SK-MEL-5 (cell line): ENCODE measurements at places on chromosomes 16 and 17.

- peak; percentile 67 for DNase-seq
These were observed 5.2 kb downstream of the CDH13 start for GRCh38 chr16:82631701-82632685.

DNA sequence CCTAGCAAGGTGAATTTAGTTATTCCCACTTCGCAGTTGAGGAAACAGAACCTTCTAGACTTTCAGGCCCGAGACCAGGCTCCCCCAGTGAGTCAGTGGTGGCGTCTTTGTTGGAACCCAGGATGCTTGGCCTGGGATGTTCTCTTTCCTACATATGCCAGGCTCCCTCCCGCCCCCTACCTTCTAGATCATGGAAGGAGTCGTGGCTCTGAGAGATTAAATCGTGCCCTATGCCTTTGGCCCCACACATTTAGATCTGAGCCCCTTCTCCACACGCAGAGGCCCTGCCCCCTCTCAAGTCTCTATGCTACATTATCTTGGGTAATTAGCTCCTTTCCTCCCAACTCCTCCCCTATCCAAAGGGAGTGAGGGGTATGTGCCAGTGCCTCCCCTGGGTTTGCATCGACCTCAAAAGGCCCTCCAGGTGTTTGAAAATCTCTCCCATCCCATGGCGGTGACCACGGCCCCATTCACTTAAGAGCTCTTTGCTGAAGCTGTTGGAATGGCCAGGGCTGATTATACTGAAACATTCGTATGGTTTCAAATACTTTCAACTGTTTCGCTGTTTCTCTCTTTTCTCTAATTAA, 3.0 kb downstream of the NGFR start:
- peak; percentile 10 for DNase-seq

DNA sequence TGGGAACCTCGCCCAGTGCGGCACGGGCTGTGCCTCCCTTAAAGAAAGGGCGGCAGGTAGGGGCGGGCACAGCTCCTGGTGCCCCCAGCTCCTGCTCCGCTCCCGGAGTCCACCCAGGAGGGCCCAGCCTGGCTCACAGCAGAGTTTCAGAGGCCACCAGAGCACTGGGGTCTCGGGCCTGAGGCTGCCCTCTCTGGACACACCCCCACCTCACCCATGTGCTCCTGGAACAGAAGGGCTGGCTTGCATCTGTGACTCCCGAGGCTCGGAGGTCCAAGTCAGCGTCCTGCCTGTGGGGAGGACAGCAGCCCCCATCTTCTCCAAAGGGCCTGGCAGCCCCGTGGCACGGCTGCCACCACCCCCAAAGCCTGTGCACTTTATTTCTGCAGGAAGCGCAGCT, 62.7 kb downstream of the RBFOX3 start:
- no peak for DNase-seq

- DNase-seq = no peak
These were observed 30.5 kb upstream of the LGALS9 start for GRCh38 chr17:27600471-27600870.

GRCh38 chr16:16009401-16009800, 60.0 kb downstream of the ABCC1 start:
- DNase-seq = no peak

DNA sequence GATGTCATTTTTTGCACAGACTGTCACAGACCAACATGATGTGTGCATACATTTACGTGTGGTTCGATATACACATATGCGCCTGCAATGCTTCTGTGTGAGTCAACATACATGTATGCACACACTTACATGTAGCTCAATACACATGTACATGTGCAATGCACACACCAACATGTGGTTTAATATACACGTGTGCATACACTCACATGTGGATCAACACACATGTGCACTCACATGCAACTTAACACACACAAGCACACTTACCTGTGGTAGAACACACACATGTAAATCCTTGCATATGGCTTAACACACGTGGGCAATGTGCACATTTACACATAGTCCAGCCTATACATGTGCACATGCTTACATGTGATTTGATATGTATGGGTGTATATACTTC, 97.5 kb downstream of the CYLD start:
- DNase-seq = no peak

GRCh38 chr17:48901241-48901640, 7.0 kb upstream of the UBE2Z start:
- no peak for DNase-seq

- peak; percentile 2 for DNase-seq
These were observed 401.6 kb downstream of the NPIPA7 start for GRCh38 chr16:16780588-16780987.

GRCh38 chr16:60820361-60820760, 1215.9 kb downstream of the CDH8 start:
- DNase-seq = no peak

DNA sequence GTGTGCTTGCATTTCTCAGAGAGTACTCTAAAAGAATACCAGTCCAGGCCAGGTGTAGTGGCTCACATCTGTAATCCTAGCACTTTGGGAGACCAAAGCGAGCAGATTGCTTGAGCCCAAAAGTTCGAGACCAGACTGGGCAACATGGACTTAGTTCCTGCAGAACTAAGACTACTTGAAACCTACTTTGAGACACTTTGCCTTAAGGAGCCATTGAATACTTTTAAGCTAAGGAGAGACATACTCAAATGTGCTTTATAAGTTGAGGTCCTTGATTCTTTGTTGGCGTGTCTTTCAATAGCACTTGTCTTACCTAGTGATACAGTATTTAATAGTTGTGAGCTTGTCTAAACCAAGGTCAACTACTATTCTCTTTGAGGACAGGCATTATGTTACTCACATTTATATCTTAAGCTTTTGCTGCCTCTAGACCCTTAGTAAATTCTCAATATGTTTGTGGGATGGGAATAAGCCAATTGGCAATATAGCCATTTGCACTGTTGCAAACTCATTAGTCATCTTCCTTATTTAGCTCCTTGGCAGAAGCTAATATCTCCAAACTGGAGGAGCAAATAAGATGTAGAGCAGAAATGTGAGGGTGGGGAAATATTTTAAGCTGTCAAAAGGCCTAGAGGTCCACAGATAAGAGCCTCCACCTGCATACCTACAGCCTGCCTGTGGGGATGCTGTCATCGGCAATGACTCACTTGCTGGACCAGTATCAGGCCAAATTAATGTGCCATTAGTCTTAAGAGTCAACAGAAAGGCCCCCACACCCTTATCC, 16.3 kb downstream of the SCPEP1 start:
- DNase-seq = no peak

DNA sequence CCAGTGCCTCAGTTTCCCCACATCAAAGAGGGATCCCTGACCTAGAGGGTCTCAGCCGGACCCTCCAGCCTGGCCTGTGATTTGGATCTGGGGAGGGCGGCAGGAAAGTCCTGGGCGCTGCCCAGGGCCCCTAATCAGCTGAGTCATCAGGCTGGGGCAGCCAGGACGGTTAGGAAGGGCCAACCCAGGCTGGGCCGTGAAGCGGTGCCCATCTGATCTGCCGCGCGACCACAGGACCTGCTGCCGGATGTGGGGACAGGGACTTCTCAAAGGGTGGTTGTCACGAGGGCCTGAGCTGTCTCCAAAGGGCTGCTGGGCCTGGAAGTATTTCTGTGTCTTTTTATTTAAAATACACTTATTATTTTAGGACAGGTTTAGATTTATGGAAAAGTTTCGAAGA, 4.4 kb downstream of the TPSAB1 start:
- no peak for DNase-seq

DNA sequence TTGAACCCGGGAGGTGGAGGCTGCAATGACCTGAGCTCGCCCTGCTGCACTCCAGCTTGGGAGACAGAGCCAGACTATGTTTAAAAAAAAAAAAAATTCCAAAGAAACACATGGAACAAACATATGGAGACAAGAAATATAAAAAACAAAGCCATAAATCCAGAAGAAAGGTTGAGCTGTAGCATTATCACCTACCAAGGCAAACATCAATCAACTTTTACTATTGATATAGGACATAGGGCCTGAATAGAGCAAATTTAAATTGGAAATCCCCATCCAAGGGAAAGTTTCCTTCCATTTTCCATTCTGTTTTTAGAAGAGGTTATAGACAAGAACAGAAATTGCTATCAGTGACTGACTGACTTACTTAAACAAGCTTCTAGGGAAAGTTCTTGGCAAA, 56.6 kb downstream of the SSH2 start:
- no peak for DNase-seq

DNA sequence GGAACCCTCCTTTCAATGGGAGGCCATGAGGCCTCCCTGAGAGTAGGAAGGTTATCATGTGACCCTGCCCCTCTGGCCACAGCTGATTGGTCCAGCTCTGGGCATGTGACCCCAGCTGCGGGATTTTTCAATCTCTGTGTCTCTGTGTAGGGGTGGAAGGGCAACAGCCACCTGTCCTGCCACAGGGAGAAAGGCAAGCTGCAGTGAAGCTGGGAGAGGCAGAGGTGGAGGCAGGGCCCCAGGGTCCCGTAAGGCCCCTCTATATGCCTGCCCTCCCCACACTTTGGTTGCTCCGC, 10.9 kb downstream of the DNAAF8 start:
- DNase-seq = no peak

GRCh38 chr17:59485015-59485414, 80.4 kb upstream of the DHX40 start:
- no peak for DNase-seq

DNA sequence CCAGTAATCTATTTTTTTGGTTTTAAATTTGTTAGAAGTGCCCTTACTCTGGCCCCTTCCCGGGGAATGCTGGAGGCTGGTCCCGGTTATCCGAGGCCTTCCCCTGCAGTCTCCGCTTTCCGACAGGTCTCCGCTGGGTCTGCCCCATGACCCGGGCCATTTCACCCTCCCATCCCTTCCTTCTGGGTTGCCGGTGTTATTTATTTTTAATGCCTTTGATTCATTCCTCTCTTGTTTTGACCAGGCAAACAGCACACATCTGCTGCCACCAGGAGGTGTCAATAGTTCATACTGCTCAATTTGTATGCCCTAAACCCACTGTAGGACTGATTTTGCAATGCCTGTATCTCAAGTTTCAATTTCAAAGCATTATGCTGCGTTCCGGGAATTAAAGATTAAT, 113.2 kb upstream of the IRX5 start:
- peak; percentile 78 for DNase-seq
